ENCODE measurements at places on chromosomes 16 and 17.
A peak's percentile ranks its signal among the peaks of the same experiment; 100 is the strongest.

DNA sequence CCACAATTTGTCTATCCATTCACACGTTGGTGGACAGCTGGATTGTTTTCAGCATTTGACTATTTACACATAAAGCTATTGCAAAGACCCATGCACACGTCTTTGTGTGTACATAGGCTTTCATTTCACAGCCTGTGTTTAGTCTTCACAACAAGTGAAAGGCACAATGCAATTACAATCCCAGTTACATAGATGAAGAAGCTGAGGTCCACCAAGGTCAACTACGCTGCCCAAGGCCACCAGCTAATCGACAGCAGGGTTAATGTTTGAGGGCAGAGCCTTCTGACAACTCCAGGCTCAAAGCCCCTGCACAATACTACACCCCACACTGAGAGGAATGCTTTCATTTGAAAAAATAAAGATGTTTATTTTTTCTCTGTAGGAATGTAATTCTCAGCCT, 93.6 kb upstream of the CDH13 start:
- no peak for DNase-seq

- DNase-seq = no peak
Observed at GRCh38 chr16:49995720-49996119, 29.3 kb upstream of the CNEP1R1 start.

DNA sequence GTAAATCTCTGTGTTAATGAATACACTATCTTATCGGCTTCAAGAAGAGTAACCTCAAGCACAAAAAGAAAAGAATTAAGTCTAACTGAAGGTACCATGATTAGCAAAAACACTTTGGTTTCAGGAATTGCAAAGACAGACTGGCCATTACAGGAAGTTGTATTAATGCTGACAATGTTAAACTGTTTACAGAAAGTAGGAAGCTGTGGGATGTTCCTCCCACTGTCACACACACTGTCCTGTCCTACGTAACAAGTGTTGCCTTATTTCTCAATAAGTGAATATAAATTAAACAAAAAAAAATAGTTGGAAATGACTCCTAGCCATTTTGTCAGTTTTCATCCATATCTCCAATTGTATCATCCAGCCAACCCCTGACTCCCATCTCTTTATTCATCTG, 8.6 kb downstream of the GNA13 start:
- DNase-seq = no peak

- no peak for DNase-seq
Observed at GRCh38 chr16:88317613-88317965, 65.2 kb upstream of the ZNF469 start.

DNA sequence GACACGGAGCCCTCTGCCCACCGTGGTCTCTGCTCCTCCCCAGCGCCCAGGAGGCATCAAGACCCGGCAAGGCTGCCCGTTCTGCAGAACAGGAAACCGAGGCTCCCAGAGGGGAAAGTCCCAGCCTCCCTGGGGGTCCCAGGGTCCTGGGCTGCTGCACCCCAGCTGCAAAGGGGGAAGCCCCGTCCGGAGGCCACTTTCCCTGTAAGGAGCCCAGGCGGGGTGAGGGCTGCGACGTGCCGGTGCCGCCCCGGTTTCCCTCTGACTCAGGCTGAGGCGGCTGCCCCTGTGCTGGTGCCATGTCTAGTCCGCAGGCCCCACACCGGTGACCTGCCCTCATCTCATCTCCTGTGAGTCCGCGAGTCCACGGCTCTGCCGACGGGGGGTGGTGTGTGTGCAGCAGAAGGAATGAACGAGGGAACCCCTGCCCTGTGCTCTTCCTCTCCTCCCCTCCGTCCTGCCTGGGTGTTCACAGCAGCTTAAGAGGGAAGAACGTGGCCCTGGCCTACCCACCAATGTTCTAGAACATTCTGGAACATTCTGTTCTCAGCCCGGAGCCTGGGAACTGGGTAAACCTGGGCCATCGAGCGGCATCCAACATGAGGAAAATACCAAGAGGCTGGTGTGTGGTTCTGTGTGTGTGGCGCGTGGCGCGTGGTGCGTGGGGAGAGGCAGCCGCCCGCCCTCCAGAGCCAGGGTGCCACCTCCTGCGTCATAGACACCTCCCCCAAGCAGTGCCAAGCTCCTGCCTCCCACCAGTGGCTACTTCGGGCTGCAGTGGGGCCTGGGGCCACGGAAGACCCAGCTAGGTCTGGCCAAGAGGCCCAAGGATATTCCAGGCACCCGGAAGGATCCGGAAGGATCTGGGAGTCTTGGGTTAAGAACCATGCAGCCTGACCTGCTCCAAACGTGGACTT, 7.0 kb upstream of the CBFA2T3 start:
- DNase-seq = no peak

DNA sequence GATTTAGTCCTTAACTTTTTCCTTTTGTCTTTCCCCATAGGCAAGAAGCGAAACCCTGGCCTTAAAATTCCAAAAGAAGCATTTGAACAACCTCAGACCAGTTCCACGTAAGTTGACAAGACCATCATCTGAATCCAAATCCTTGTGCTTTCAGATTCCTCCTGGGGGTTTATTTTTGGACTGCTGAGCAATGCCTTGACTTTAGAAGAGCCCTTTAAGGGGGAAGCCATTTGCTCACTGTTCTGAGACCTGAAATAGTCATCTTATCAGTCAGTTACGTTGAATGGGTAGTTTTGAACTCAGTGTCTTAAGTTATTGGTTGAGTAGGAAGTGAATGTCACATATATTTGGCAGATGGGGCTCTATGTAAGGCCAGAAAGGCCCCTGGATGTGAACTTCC, 91.2 kb downstream of the MAP2K6 start:
- no peak for DNase-seq

- no peak for DNase-seq
Observed at GRCh38 chr17:74785096-74785980, 9.2 kb upstream of the NAT9 start.

DNA sequence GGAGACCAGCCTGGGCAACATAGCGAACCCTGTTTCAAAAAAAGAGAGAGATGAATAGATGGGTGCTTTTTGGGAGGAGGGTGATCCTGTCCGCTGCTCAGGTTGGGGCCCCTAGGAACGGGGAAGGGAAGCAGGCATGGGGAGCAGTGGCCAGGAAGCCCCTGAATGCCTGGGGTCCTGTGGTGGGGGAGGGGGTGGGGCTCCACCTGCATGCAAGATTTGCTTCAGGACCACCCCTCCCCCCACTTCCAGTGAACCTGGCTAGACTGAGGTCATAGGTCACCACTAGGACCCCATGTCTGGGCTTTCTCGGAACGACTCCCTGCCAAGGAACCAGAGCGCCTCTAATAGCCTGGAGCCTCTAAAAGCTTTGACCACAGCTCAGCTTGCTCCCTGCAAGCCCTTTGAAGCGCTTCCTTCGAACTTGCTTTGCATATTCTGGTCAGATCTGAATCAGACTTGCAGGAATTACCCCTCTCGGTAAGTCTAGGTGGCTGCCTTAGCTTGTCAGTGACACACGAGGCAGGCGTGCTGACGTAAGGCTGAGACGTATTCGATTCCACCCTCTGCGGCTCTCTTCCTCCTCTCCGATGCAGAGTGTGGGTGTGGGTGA, 3.7 kb downstream of the SOCS3 start:
- peak; percentile 84 for DNase-seq

GRCh38 chr17:76953946-76954345, 85.7 kb downstream of the MGAT5B start:
- DNase-seq = no peak

DNA sequence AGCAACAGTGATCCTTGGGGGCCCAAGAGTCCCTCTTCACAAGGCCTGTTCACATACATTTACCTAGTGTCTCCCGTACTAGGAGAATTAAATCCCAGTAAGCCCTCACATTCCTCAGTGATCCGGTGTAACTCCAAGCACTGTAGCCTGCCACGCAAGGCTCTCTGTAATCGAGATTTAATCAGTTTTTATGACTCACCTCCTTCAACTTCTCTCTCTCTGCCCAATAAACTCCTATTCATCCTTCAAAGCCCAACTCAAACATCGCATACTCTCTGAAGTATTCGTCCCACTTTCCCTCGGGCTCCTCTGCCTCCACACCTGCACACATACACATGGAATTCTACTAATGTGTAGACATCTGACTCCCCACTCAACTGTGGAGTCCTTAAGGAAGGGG, 141.8 kb downstream of the CMIP start:
- no peak for DNase-seq

- no peak for DNase-seq
Observed at GRCh38 chr17:70564006-70564620, 394.8 kb downstream of the KCNJ2 start.

GRCh38 chr16:71230122-71230845, at the start of gene HYDIN:
TSS of gene HYDIN (minus strand) at chr16:71230722. CDS start at chr16:71186895, 43,827 bp downstream.
- DNase-seq = no peak

GRCh38 chr16:19400711-19401110, 17.0 kb upstream of the TMC5 start:
- no peak for DNase-seq

GRCh38 chr17:29747660-29748059, 124.9 kb upstream of the CORO6 start:
- DNase-seq = no peak

- no peak for DNase-seq
Observed at GRCh38 chr17:80755650-80756405, 211.2 kb downstream of the RPTOR start.

GRCh38 chr17:76492123-76492988, 8.9 kb downstream of the RHBDF2 start:
- DNase-seq = peak; percentile 72

GRCh38 chr16:49455181-49455990, 81.8 kb downstream of the C16orf78 start:
- DNase-seq = no peak

GRCh38 chr16:51510416-51510815, 359.3 kb upstream of the SALL1 start:
- DNase-seq = no peak

- no peak for DNase-seq
Observed at GRCh38 chr17:59353106-59353854, 21.8 kb downstream of the YPEL2 start.

DNA sequence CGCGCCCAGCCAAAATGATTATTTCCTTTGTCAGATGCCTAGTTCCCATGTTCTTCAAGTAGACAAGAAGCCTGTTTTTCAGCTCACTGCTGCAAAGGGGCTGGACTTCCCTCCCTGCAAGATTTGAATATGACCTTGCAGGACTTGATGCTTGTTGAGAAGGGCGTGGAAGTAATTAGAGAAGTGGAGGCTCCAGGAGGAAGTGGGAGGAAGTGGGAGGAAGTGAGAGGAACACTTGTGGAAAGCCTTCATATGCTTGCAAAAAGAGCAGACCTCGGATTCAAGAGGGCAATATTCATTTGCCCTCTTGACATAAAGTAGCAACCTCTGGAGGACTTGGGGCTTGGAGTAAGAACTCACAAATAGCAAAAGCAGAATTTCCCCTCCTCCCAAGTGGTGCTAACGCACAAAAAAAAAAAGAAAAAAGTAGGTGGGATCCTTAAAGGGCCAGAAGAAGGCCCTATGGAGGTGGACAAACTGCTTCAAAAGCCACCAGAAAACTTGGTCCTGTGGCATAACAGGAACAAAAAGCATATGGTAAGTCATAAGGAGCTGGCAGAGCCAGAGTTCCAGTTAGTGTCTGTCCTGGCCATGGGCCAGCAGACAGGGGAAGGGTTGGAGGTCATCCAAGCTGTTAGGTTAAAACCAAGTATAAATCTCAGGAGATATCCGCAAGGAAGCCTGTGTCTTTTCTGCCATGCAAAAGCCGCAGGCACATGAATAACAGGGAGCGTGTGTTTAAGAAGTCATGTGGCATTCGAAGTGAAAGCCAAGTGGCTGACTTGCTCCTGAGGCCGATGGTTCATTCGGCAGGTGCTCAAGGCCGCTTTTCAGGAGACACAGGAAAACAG, 20.6 kb upstream of the PRKAR1A start:
- DNase-seq = no peak

- no peak for DNase-seq
Observed at GRCh38 chr17:75813081-75814020, 28.7 kb downstream of the UNK start.

DNA sequence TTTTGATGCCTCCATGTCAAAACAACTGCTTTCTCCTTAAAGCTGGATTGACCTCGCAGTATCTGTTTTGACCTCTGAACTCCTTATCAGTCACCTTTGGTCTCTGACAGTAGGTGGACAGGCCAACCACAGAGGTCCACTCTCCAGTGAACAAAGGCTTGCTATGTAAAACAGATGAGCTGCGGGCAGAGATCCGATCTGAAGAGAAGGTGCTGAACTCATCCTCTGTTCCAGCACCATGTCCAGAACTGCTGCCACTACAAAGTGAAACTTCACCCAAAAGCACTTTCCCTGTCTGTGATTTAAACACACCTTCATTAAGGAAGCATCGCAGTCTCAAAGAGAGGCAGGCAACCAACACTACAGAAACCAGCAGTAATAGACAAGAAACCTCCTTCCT, 117.3 kb upstream of the CORO6 start:
- DNase-seq = no peak

DNA sequence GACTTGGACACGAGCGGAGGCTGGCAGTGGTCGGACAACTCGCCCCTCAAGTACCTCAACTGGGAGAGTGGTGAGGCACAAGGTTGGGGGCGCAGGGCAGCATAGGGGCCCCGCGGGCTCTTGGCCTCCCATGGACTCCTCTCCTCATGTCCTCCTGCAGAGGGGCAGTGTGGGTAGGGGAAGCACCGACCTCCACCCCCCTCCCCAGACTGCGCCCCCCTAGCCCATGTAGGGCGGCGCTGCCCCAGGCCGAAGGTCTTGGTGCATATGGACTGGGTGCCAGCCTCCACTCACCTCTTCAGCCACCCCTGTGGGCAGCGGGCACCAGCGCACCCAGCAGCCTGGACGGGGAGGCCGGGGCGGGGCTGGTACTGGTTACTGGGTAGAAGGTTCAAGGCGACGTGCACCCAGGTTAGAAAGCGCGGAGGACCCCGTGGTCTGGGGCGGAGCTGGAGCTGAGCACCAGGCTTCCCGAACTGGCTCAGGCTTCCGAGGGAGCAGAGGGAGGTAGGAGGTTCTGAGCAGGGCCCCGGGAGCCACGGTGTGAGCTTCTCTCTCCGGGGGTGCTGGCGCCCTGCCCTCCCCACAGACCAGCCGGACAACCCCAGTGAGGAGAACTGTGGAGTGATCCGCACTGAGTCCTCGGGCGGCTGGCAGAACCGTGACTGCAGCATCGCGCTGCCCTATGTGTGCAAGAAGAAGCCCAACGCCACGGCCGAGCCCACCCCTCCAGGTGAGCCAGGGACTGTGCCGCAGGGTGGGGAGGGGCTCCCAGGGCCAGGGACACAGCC, 39.5 kb downstream of the MRC2 start:
- DNase-seq = no peak

DNA sequence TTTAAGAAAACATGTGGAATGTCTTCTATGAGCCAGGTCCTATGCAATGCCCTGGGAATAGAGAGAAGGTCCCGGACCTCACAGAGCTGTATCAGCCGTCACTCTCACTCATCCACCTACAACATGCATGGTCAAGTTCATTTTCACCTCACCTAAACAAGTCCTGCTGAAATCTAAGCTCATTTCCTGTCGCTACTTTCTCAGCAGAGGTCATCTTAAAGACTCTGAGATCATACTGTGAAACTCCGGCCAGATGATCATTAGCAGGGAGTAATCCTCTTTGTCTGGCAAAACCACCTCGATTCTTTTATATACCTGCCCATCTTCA, 66.2 kb upstream of the LYRM9 start:
- DNase-seq = no peak

GRCh38 chr17:17151541-17151940, 54.6 kb downstream of the PLD6 start:
- DNase-seq = no peak

GRCh38 chr16:67027046-67027445, 1.9 kb upstream of the CBFB start:
- DNase-seq = no peak

- no peak for DNase-seq
Observed at GRCh38 chr17:29505836-29506235, 61.0 kb downstream of the ABHD15 start.

Measured in GM12892 (cell line).